ENCODE measurements at places on chromosomes 6 and 20.

DNA sequence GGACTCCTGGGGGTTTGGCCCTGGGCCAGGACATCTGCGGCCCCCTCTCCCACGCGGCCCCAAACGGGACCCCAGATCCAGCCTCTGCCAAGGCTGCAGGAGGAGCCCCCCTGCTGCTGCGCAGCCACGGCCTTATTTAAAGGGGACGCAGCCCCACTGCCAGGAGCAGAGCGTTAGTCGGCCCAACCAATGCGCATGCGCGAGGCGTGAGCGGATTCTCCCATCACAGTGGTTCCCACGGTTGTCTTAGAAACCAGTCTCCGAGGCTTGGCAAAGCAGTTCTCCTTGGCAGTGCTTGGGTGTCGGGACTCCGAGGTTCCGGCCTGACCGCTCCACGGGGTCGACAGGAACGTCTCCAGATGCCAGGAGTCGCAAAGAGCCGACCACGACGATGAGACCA lies 288.3 kb upstream of the ZNF337 start:
- peak; percentile 40 for DNase-seq

DNA sequence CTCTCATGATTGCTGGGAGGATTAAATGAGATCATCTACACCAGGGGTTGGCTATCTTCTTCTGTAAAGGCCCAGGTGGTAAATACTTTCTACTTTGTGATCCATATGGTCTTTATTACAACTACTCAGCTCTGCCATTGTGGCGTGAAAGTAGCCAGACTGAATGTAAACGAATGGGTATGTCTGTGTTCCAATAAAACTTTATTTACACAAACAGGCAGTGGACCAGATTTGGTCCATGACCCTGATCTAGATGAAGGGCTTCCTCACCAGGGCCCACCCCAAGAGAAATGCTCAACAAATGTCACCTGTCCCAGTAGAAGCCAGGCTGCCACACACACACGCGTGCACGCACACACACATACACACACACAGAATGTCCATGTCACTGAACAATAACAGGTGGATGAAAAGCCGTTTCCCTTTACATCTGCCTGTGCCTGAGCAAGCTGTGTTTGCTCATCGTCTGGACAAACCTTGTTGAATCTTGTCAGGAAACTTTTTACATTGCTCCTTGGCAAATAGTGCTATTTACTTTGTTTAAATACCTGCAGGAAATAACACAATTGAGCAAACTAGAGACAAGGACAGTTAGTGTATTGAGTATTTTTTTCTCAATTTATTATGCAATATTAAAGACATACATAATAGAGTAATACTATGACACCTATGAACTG lies 114.3 kb downstream of the EYA2 start:
- DNase-seq, result no peak

GRCh38 chr6:99184696-99185095 lies 164.8 kb downstream of the FAXC start:
- no peak for DNase-seq

DNA sequence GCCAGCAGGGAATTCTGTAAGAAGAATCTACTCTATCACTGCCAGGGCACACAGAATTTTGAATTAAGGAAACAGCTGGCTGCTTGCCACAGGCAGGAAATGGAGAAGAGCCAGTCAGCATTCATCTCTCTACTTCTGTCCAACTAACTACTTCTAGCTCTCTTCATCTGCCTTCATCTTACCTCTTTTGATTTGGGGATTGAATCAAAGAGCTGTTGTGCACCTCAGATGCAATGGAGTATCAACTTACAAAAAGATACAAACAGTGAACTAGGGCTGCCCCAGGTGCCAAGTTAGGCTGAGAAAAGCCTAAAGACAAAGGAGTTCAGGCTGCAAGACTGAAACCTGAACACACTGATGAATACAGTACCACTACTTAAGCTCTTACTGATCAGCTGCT lies 82.0 kb downstream of the PTPRK start:
- no peak for DNase-seq

DNA sequence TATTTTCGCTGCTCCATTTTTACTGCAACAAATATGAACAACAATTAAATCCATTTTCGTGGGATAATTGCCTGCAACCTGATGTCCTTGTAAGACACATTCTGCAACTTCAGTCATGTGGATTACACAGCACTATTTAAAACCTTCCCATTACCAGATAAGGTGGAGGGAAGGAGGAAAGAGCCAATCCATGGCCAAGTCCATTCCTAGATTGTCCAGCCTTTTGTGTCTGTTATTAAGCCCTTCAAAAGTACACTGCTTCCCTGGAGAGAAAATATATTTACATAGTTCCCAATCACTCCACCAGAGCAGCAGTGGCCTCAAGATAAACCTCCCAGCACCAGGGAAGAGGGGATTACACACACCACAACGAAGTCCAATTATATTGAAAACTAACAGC lies 347.9 kb downstream of the CDH26 start:
- no peak for DNase-seq

- DNase-seq, result no peak
Measured at GRCh38 chr6:94036024-94036423, 616.7 kb upstream of the EPHA7 start.

DNA sequence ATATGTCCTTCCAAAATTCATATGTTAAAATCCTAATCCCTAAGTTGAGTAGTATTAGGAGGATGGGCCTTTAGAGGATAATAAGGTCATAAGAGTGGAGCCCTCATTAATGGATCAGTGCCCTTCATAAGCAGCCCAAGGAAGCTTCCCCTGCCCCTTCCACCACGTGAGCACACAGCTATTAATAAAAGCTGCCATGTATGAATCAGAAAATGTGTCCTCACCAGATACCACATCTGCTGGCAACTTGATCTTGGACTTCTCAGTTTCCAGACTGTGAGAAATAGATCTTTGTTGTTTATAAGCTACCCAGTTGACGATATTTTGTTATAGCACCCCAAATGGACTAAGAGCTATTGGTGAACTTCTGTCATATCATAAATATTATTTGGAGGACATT lies 207.7 kb upstream of the HDDC2 start:
- no peak for DNase-seq

DNA sequence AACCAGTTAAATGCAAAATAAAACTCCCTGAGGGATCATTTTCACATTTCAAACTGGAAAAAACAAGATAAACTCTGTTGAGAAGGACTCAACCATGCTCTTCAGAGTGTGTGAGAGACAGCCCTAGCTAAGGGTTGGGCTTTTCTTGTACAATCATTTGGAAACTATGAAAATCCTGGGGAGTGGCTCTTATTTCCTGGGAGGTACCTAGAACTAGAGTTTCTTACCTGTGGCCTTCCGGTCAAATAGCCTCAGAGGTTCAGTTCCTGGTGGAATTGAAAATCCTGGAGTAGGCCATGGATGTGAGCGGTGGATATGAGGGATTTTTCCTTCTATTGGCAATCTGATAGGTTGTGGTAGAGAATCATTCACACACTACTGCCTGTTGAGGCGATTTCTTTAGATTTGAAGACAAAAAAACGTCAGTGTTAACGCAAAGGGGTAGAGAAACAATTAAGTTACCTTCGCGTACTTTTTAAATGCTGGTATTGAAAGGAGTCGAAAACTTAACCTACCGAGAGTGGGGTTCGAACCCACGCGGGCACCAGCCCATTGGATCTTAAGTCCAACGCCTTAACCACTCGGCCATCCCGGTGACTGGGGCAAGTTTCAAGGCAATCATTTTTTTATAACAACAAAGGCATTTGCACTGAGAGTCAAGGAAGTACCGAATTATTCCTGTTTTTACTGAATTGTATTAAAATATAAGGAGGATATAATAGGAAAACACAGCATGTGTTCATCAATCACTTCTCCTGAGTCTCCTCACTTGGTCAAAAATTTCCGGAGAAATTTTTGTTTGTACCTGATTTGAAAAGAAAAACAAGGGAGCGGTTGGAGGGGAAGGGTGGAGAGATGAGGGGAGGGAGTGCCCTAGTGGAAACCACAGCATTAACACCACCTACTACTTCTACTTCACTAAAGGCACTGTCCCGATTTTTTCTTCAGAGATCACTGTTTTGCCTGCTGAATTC lies 191.3 kb downstream of the OR2B2 start:
- DNase-seq, result no peak

- DNase-seq, result no peak
Measured at GRCh38 chr6:156809034-156809433, 31.9 kb downstream of the ARID1B start.

- DNase-seq, result no peak
Measured at GRCh38 chr20:33104336-33104735, 24.9 kb downstream of the BPIFB4 start.

DNA sequence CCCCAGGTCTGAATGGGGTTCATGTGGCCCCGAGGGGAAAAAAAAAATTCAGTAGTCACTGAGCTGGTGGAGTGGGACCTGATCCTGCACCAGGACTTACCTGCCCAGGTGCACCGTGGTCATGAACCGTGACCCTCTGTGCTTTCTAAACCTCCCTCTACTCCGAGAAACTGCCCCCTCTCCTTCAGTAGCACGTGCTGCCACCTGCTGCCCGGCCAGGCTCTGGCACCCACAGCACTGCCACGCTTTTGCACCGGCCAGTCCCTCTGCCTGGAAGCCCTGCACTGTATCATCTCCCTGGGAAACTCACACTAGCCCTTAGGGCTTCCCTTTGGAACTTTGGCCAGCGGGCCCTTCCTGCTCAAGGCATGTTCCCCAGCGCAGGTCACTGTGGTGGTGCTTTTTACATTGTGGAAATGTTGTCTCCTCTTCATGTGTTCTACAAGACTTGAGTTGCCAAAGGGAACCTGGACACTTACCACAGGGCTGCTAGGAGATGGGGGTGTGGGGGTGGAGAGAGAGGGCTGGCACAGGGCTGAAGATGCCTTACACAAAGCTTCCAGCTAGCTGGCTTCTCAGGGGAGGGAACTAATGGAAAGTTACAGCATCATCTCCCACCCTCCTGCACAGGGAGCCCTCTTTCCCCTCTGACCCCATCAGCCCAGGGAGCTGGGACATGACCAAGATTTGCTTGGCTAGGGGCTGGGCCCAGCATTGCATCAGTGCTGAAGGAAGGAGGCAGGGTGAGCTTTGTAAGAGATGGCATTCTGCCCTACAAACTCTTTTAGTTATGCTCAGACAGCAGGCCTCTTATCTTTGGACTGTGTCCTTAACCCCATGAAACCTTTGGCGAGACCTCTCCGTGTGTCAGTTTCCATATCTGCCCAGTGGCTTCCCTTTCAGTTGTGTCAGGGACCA lies 2.5 kb upstream of the PTPRT start:
- DNase-seq, result no peak

DNA sequence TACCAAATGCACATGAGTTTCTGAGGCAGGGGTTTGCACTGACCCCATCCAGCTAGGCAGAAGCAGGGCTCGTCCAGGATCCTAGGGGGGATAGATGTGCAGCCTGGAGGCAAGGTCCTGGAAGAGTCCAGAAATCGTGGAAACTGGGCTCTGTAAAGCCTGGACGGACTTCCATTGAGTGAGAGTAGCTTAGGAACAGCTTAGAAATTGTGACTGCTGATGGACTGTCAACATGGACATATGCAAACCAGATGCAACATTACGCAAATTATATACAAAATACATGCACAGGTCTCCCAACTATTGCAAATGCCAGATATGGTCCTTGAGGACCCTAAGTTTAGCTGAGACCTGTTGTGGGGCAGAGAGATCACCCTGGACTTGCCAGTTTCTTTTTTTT lies 4.8 kb upstream of the EMILIN3 start:
- no peak for DNase-seq

- no peak for DNase-seq
Measured at GRCh38 chr6:30494291-30494861, 5.1 kb downstream of the HLA-E start.

DNA sequence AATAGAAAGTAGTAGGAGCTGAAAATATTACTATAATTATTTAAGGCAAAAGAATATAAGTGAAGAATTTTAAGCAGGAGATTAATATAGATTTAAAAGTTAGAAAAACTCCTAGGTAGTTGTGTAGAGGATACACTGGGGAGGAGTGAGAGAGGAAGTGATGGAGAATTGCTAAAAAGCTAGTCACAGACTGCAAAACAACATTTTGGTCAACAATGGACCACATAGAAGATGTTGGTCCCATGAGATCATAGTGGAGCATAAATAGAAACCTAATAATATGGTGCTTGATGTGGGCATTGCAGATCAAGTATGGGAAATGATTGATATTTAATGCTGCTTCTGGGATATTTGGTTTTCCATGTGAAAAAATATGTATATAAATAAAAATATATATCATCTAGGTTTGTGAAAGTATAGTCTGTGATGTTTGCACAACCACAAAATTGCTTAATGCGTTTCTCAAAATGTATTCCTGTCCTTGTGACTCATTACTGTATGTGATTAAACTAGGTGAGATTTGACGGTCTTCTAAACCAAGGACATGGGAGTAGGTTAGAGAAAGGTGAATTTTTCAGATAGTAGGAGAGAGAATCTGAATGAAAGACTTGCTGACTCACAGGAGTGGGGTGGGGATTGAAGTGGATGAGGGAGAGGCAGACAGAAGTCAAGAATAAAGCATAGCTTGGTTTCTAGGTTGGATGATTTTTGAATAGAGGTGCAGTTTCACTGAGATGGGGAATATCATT lies 174.0 kb downstream of the BCKDHB start:
- no peak for DNase-seq

- DNase-seq, result no peak
Measured at GRCh38 chr6:113304116-113304515, 553.0 kb upstream of the MARCKS start.

- DNase-seq, result no peak
Measured at GRCh38 chr6:52736145-52736544, 27.1 kb downstream of the GSTA2 start.

GRCh38 chr6:144595266-144595665 lies 310.1 kb downstream of the UTRN start:
- DNase-seq, result no peak

DNA sequence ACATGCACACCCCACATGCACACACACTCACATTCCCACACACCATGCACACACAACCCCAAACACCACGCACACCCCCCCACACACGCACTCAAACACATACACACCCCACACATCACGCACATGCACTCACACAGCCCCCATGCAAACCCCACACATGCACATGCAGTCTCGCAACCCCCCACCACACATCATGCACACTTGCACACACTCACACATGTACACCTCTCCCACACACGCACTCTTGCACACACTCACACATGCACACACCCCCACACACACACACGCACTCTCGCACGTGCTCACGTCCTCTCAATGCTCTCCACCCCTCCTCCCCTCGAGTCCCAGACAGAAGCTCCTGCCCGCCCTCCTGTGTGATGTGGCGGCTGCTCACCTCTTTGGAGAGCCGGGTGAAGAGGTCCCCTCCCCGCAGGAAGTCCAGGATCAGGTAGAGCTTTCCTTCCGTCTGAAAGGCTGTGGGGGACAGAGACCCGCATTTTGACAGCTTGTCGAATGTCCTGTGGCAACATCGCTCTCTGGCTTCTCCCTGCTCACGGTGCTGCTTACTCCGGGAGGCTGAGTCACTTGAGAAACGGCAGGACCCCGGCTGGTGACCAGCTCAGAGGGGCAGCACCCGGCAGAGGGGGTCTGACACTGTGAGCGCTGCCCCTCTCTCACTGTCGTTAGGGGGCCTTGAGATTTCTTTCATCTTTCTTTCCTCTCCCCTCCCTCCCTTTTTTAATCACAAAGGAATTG lies 78.5 kb downstream of the RAMACL start:
- DNase-seq, result no peak

DNA sequence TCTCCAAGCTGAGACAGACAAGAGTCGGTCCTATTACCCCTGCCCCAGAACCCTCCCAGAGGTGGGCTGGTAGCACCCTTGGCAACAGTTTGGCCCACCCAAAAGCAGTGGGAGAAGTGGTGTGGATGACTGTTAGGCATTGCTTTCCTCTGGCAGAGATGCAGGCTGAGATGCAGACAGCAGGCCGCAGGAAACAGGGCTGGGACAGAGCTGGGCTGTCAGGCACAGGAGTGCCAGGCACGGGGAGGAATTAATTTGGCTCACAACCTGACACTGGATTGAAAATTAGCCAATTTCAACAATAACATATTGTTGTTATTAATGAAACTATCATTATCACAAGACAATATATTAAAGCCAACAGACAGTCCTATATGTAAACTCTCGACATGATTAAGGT lies 15.7 kb upstream of the SIRT5 start:
- no peak for DNase-seq

All from activated T-cell treated with anti-CD3 and anti-CD28 coated beads for 4 hours (primary cell).